ENCODE measurements at places on chromosomes 3 and 15.

GRCh38 chr3:117165601-117166051, 456.0 kb downstream of the TUSC7 start:
- no peak for DNase-seq

DNA sequence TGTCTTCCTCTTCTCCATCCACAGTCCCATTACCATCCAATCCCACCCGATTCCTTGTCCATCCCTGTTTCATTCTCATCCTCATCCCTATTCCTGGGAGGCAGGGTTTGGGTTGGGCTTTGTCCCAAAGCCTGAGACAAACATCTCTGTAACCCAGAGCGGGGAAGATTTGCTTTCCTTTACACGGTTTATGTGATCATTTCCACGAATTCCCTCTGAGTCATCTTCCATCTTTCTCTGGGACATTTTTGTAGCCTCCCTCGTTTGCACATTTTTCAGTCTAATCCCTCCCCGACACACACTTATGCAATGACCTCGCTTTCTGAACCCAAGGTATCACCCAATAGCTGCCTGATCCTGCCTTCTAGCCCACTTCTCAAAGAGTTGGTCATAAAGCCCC, 22.8 kb downstream of the DUOX2 start:
- DNase-seq, result no peak

DNA sequence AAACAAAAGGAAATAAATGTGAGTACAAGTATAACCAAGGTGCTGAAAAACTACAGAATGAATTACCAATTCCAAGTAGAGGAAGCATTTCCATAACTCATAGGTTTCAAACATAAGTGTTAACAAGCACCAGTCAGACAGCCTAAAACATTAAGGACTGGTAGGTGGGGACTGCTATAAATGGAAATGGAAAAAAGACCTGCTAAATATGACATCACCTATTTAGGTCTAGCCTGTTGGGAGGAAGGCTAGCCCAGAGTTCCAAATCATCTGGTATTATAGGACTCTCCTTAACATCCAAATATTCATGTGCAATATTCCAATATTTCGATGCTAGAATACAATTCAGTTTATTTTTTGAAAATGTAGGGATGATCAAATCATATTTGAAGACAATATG, 560.0 kb downstream of the ROBO2 start:
- DNase-seq, result no peak

- no peak for DNase-seq
Observed at GRCh38 chr3:118805007-118805406, 229.6 kb downstream of the IGSF11 start.

DNA sequence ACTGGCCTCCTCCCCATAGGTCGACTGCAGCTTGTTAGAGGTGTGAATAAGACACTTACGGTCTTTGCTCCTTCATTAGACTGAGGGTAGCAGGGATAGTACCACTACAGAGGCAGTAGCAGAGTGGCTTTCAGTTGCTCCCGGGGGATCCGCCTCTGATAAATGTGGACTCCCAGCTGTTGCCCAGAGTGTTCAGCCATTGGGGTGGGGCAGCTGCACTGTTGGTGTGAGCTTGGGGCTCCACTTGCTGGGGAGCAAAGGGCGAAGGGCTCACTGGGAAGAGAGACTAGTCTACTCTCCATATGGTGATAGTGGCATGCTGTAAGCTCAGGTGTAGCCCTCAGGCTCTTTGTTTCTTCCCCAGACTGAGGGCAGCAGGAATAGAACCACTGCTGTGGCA, 239.1 kb downstream of the LRRN1 start:
- DNase-seq, result no peak

DNA sequence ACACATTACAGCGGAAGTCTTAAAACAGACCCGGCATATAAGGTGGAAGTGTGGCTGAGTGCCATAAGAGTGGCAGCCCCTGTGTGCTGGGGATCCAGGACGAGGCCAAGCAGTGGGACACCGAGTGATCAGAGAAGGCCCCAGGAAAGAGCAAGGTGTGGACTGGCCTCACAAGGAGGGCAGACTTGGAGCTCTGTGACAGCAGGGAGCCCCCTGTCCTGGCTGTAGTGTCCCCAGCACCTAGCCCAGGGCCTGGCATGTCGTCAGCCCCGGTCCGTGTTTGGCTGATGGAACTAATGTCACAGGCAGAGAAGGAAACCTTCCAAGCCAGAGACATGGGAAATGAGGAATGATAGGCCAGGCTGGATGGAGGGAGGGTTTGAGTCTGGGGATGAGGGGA, 4.8 kb downstream of the PDIA5 start:
- no peak for DNase-seq

DNA sequence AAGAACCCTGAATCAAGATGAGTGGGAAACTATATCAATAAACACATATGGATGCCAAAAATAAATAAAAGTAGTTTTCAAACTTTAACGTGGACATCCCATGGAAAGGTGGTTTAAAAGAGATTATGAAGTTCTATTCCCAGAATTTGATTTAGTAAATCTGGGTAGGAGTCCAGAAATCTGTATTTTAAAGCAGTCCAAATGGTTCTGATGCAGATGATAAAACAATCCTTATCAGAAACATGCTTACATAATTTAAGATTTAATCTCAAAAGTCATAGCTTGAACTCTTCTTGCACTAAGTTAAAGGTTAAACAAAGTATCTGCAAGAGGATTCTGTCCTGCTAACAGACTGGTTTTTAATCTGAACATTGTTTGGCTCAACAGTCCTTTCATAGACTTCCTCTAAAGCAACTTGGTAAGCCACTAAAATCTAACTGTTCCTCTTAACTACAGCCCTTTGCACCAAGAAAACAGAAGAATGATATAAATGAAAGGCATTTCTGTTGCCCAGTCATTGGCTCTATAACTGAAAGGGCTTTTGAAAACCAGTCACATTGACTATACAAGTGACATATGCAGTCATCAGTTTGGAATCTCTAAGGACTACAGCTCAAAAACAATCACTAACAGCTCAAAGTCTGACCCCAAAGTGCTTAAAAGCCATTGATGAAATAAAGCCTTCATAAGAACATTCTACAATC, 23.4 kb upstream of the MAP4 start:
- DNase-seq, result no peak

GRCh38 chr3:193559100-193559499, 4.4 kb upstream of the ATP13A4 start:
- DNase-seq, result no peak

DNA sequence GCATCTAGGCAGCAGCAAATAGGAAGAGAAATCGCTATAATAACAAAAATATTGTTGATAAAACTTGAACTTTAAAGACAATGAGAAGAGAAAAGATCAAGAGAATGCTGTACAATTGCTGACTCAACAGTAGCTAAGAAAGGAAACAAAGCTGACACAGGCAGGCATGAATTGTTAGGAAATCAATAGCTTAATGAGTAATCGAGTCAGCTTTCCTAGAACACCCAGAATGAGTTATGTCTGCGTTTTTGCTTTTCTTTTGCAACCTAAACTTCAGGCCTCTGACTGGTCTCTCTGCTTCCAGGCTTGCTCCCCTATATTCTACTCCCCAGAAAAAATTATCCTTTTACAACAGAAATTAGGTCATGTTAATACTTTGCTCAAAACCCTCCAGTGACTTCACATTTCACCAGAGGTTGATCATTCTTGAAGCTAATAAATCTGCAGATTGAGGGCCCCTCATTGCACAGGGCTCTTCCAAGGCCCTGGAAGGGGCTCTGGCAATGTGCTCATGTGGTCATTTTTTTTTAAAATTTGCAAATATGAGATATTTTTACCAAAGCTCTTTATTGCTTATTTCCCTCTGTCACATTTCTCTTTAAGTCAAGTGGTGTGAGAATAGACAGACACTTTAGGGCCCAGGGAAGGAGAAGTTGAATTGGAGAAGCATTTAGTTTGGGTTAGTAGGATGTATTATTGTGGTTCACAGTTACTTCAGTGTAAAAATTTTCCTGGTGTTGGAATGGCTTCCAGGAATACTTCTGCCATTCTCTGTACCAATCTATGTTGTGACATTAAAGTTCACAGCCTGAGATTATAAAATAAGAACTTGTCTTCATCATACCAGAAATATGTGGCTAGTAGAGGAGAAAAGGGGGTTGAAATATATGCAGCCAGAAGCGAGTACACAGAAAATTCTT, 116.3 kb downstream of the TMCO5A start:
- no peak for DNase-seq

DNA sequence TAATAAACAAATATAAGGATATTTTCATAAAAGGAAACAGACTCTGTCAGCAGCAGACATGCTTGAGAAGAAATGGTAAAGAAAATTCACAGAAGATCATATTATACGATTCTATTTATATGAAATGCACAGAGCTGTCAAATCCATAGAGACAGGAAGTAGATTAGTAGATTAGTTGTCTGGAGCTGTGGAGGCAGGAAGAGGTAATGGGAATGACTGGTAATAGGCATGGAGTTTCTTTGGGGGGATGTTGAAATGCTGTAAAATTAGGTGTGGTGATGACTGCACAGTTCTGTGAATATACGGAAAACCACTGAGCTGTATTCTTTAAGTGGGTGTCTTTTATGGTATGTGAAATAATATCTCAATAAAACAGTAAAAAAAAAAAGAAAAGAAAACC, 35.3 kb downstream of the CEP152 start:
- no peak for DNase-seq

- peak; percentile 13 for DNase-seq
Observed at GRCh38 chr15:58771621-58772250, 634 bp downstream of the MINDY2 start.

GRCh38 chr3:110902453-110903085, 169.0 kb upstream of the NECTIN3 start:
- DNase-seq, result no peak

DNA sequence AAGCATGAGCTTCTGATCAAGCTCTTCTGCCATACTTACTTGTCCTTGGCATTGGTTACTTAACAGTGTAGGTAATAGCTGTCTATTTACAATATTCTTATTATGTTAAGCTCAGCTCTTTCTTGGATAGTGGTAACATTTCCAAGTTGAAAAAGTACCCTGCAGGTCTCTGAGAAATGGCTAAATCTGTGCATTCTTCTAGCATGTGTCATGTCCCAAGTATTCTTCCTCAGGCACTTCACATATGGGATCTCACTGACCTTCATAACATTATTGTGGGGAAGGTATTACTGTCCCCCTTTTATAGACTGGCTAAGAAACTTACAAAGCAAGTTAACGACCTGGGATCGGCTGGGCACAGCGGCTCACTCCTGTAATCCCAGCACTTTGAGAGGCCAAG, 236.1 kb downstream of the RORA start:
- DNase-seq, result no peak

DNA sequence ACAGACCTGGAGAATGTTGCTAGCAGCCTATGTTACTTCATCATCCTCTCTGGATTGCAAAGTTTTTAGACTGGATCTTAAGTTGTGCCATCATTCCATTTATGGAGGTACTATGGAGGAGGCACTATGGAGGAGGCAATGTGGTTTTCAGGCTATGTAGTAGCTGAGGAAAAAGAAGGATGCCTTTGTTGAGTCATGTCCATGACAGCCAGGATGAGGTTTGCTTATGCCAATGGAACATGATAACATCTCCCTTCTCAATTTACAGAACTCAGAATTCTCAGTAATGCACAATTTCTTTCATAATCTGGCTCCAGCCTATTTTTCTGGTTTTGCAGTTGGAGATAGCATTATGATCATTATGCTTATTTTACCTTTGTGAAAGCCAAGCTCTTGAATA, 65.9 kb upstream of the TMEM108 start:
- DNase-seq, result no peak

GRCh38 chr3:134807189-134807588, 12.1 kb downstream of the EPHB1 start:
- DNase-seq, result no peak

GRCh38 chr15:63277893-63278456, 570 bp downstream of the APH1B start:
- no peak for DNase-seq

DNA sequence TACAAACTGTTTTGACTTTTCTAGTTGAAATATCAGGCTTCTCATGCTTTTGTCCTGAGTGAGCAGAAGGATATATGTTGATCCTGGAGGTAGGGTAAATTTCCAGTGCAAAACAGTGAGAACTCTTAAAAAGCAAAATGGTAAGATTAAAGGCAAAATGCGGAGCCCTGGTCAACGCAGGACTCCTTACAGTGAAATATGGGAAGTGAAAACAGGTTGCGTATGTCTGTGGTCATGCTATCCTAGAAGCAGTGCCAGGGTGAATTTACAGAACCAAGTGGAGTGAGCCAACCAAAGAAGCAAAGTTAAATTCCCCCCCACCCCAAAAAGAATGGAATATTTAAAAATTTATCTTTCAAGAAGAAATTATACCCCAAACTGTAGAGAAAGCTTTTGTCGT, 256.4 kb downstream of the NR2F2 start:
- DNase-seq, result no peak

DNA sequence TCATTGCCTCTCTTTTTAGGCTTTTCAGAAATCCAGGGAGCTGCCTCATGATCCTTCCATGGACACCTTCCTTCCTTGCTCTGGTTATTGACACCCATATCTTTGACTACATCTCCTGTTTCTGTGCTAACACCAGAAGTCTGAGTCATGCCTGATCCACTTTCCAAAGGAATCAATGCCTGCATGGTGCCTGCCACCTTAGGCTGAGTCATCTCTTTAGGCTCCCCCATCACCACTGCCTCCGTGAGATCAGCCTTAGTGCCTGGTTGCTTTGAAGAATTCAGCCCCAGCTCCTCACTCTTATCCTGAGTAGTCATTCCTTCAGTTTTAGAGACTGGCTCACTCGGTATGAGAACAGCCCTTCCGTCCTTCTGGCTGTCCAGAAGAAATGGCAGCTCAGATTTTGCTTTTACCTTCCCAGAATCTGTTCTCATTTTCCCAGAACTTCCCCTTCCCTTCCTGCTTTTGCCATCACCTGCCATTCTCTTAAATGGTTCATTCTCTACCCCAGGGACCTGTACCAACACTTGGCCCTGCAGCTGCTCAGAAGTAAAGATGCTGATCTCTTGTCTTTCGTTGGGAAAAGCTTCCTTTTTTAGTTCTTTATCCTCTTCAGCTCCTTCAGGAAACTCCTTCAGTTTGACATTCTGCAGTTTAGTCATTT, 105.3 kb downstream of the MAP4 start:
- no peak for DNase-seq

DNA sequence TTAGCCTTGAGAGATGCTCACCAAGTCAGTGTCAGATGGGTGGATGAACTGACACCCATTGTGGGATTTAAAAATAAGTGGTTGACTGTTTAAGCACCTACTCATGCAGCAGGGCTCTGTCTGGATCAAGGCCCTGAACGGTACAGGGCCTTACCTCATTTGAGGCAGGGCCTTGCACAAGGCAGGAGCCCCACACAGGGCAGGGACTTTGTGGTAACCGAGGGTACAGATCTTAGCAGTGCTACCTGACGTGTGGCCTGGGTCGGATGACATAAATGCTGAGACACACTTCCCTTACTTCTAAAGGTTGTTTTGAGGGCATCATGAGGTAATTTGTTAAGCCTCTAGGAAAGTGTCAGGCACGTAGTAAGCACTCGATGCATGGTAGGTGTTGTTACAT, 59.5 kb upstream of the PLXNA1 start:
- DNase-seq, result no peak

GRCh38 chr3:184042617-184043016, 10.2 kb upstream of the HTR3C start:
- DNase-seq, result no peak

DNA sequence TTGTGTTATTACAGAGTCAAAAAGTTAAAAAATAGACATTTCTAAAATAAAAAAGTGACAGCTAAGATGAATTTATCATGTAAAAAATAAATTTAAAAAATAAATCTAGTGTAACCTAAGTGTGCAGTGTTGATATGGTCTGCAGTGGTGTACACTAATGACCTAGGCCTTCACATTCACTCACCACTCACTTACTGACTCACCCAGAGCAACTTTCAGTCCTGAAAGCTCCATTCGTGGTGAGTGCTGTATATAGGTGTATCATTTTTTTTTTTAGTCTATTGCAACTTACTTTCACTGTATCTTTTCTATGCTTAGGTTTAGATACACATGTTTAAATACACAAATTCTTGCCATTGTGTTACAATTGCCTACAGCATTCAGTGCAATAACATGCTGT, 459.4 kb upstream of the ROBO1 start:
- DNase-seq, result no peak
